ENCODE measurements at places on chromosomes 6 and 20. TPM values are rescaled to one million over a fixed set of nuclear protein-coding genes. Genes with fewer than 3 reads are reported as not detected.

Gene LRRC1
- total RNA-seq: 1.0 TPM

Gene CRYBG1
- total RNA-seq: 7.2 TPM

Gene MICB
- 0.78 TPM for total RNA-seq

Gene PEX3
- 23.3 TPM for total RNA-seq

Gene ROS1
- 0.15 TPM for total RNA-seq

Gene SNX9
- 25.5 TPM for total RNA-seq

Gene TJAP1
- total RNA-seq: 14.0 TPM

Gene TMEM244
- total RNA-seq: not detected

Gene GUCA1A
- total RNA-seq: not detected

Gene AGPAT1
- 32.4 TPM for total RNA-seq

Gene ABHD16B
- total RNA-seq: not detected

Gene ACTR5
- 6.6 TPM for total RNA-seq

Gene LAMA5
- 112 TPM for total RNA-seq

Gene RIMS4
- total RNA-seq: not detected

Gene AHCY
- total RNA-seq: 115 TPM

Gene SEC23B
- 30.2 TPM for total RNA-seq

Gene TREML1
- total RNA-seq: not detected

Gene MATN4
- not detected for total RNA-seq

Gene RNASET2
- 22.3 TPM for total RNA-seq

Gene IP6K3
- 4.1 TPM for total RNA-seq

Gene TIAM2
- total RNA-seq: 2.0 TPM

DNA sequence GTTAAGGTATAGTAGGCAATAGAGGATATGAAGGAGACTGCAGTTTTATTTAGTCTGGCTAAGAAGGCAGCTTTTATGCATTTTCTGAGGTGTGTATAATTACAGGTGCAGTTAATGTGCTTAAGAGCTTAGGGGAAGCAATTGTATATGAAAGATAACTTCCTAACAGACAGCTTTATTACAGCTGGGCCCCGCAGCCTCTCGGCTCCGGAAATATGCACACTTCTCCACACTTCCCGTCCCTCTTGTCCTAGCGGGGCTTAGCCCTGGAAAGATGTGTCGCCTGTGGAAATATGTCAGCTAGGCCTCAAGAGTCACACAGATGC, 178.4 kb upstream of the ARID1B start:
- DNase-seq: no peak

GRCh38 chr6:134532694-134533624, 215.0 kb upstream of the SGK1 start:
- DNase-seq: no peak

- DNase-seq: no peak
Observed at GRCh38 chr6:18495236-18495635, 108.1 kb downstream of the RNF144B start.

GRCh38 chr6:34979218-34979617, 90.2 kb downstream of the ANKS1A start:
- DNase-seq: no peak

DNA sequence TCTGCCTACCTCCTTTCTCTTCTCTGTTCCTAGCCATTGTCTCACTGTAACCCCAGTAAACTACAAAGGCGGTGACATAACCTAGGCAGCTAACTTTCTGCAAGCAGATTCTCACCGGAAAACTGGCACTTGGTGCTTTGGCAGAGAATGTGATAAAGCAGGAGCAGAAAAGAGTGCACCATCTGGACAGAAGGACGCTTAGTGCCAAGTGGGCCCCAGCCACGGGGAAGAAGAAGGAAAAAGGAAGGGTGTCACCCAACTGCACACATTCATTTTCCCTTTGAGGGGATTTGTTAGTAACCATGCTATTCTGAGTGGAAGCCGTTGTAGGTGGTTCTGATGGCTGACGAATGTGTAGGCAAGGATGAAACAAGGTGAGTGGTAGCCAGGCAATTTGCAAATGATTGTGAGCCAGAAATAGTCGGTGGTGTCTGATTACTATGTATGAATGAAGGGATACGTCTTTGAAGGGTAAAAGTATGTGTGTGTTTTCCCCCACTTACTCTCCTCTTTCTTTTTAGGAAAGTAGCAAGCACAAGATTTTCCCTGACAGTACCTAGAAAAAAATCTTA, 148.3 kb upstream of the STXBP5 start:
- DNase-seq: no peak

- no peak for DNase-seq
Observed at GRCh38 chr6:3293271-3294155, 34.8 kb downstream of the PSMG4 start.

DNA sequence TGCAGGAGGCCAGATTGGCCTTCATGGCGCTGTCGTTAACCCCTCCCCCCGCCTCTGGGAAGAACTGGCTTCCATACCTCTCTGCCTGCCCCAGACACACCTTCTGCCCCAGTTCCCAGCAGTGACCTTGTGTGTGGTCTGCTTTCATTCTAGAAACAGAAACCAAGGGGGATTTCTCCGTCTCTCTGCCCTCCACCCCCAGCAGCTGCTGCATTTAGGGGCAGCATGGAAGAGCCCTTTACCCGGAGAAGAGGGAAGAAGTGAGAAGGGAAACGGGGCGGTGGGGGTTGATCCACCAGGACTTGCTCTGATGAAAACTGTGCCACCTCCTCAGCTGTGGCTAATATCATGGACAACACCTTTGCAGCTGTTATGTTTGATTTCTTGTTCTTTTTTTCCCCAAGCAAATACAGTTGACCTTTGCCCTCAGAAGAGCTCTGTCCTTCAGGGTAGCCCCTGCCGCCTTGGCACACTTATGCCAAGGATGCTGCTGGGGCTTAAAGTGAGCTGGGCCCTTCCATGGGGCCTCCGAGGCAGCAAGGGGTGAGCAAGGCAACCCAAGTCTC, 6.1 kb downstream of the GLP1R start:
- DNase-seq: no peak

GRCh38 chr6:24980507-24981385, 45.0 kb upstream of the RIPOR2 start:
- no peak for DNase-seq

DNA sequence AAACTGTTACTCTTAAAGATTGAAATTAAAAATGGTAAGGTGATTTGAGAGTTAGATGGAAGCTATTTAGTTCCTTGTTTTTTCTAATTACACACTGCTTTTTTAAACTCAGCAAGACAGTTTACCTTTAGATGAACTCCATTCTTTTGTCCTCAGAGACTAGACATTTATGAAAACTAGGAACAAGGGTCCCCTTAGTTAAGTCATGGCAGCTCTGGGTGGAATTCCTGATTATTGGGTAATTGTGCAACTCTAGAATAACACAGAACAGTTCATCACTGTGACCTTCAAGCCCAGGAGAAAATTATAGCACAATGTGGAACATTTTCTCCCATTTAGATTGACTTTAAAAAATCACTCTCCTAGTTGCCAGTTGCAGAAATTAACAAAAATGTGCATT, 251.7 kb downstream of the NKAIN2 start:
- no peak for DNase-seq

GRCh38 chr6:66964216-66964615, 1257.2 kb upstream of the EYS start:
- DNase-seq: no peak

- DNase-seq: peak; percentile 57
Observed at GRCh38 chr6:53728570-53729194, 63.1 kb upstream of the KLHL31 start.

- no peak for DNase-seq
Observed at GRCh38 chr6:72742001-72742673, 120.3 kb downstream of the KCNQ5 start.

GRCh38 chr6:158064725-158065251, 83.1 kb downstream of the SYNJ2 start:
- DNase-seq: no peak

- no peak for DNase-seq
Observed at GRCh38 chr20:49323622-49324238, 45.9 kb upstream of the ZNFX1 start.

GRCh38 chr20:62813588-62813987, 3.3 kb upstream of the COL9A3 start:
- DNase-seq: no peak

DNA sequence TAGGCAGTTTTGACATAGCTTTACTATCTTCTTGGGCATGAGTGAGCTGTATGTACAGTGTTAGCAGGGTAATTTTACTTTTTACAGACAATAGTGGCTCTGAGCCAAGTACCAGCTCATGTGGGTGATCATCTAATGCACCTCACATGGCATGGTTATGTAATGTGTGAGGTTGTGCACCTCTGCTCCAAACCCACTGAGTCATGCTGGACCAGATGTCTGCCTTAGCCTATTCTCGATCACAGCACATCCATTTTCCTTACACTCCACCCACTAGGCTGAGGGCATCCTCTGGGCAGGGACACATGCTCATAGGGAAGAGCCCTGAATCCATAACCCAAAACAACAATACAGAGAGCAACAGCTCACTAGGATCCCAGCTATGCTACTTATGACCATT, 71.6 kb upstream of the FBXL4 start:
- DNase-seq: no peak

GRCh38 chr20:42974347-42974746, 215.4 kb downstream of the PTPRT start:
- no peak for DNase-seq

DNA sequence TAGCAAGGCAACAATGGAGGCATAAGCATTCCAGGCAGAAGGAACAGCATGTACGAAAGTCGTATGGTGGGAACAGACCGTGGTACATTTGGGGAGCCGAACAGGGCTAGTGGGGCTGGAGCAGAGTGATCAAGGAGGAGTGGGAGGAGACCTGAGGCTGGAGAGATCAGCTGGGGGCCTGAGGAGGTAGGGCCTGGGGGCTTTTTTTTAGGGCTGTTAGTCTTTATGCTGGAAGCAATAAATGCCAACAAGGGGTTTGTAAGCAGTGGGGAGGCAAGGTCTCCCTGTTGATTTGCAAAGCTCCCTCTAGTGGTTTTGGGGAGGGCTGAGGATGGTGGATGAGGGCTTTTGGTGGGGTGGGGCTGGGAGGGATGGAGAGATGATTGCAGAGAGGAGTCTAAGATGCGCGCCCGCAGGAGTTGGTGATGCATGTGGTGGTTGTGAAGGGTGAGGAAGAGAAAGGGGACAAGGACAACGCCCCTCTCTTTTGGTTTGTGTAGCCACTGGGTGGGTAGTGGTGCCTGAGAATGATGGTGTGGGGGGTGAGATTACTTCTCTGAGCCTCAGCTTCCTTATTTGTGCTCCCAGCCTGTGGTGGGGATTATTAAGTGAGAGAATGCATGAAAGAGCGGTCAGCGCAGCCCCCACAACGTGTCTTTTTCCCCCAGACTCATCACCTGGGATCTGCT, 74.1 kb upstream of the TOX2 start:
- peak; percentile 31 for DNase-seq

DNA sequence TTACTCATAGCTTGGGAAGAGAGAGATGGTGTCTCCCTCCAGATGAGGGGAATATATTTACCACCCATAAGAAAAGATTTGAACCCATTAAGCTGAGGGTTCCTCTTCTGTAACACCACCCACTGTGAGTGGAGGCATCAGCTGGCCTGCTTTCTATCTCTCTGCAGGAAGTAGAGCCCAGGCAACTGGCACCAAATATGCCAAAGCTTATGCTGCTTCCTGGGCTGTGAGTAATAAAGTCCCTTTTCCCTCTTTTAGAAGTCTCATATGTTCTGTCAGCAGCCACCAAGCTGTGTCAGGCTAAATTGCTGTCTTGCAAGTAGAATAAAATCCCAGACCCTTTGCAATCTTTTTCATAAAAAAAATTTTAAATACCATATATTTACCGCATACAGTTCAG, 241.4 kb downstream of the LAMA2 start:
- DNase-seq: no peak

DNA sequence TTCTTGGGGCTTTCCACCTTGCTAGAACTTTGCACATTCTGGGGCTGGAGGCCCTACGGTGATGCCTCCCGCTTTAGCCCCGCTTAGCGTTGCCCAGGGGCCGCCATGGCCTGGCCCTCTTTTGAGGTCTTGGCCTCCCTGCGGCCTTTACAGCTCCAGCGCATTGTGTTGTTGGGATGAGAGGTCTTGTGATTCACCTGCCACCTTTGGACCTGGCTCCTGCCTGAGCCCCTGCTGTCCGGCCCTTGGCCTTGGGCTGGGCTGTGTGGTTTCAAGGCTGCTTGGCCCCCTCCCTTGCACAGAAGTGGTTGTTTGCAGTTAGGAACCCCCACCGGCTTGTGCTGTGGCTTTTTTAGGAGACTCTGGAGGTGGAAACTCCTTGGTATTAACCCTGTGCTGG, 61.0 kb upstream of the CDH4 start:
- no peak for DNase-seq

GRCh38 chr20:12305188-12305950, 387.7 kb downstream of the BTBD3 start:
- no peak for DNase-seq

- no peak for DNase-seq
Observed at GRCh38 chr20:35363190-35363589, 48.6 kb downstream of the UQCC1 start.

- no peak for DNase-seq
Observed at GRCh38 chr6:75143191-75143590, 62.7 kb downstream of the COL12A1 start.

DNA sequence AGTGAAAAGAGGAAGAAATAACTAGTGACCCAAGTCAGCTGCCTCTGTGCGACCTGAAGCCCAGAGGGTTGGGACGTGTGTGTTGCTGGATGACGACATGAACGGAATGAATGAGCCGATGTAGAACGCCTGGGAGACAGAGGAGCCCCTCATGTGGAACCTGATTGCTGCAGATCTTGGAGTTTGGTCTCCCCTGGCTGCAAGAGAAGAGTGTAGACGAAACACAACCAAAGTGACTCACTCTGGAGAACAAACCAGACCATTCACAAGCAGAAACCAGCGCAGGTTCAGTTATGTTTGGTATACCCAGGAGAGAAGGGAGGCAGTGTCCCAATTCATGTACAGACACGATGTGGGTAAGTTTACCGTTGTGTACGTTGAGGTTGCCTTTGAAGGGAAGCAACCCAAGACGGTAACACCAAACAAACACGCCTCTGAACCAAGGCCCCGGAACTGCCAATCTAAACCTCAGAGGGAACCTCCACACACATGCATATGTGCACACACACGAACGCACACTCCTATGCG, 265.9 kb downstream of the BMP7 start:
- no peak for DNase-seq

DNA sequence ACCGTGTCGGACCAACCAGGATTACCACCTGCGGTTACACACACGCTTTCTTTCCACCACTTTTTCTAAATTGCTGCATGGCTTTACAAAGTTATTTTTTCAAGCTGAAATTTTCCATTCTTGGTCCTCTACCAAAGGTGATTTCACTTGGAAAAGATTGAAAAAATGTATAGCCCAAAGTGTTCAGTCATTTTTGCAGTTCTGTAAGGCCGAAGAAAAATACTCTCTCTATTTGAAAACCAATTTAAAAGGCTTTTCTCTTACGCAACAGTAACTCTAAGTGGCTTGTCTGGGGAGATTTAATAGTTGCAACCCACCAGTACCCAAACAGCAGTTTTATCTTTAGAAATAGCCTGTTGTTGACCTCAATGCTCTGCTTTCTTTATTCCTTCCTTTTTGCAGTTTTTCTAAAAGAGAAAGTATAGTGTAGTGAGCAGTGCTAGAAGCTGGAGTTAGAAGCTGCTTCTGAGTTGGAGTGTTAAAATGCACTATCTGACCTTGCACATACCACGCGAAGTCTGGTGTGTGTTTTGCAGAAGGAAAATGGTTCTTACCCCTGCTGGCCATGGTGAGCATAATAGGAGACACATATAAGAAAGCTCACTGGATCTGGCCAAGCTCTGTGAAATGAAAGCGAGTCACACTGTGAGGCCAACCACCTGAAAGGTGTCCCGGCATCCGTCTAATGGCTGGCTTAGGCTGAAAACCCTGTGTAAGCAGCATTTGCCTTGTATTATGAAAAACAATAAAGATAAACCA, 271.6 kb upstream of the PRND start:
- no peak for DNase-seq

GRCh38 chr6:167996424-167997199, 859 bp upstream of the KIF25 start:
- no peak for DNase-seq

- DNase-seq: no peak
Observed at GRCh38 chr20:10061641-10062040, 26.9 kb downstream of the ANKEF1 start.

Data from left lobe of liver (tissue), 2 donors.